ENCODE measurements at places on chromosomes 3 and 15.

- DNase-seq = no peak
These were observed 14.7 kb downstream of the MYH15 start for GRCh38 chr3:108495717-108496116.

- no peak for DNase-seq
These were observed 4.7 kb downstream of the RBMS3 start for GRCh38 chr3:29285471-29286071.

- no peak for DNase-seq
These were observed 1.1 kb downstream of the DCUN1D1 start for GRCh38 chr3:182979103-182979673.

DNA sequence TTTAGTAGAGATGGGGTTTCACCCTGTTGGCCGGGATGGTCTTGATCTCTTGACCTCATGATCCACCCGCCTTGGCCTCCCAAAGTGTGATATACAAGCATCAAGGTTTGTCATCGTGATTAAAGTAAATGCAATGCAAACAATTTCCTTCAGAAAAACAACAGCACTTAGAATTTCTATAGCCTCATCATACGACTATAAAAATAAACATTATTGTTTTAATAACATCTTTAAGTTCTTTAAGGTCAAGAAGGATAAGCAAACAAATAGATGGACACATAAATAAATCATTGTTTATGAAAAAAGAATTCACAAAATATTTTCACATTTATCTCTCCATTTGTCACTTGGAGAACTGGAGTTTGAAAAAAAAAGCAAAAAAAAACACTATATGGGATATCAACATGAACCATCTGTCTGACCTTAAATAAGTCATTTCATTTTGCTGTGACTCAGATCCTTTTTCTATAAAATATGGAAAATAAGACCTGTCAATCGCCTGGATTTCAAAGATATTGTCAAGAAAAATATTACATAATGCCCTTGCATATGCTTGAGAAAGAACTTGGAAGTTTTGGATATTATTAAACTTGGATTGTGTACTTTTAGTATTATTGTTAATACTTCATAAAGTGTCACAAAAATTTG, 642.0 kb upstream of the KCNMB2 start:
- no peak for DNase-seq

Data from activated CD8-positive, alpha-beta memory T cell treated with anti-CD3 and anti-CD28 coated beads for 1 hour (primary cell).